ENCODE measurements at places on chromosomes 5 and 9.

DNA sequence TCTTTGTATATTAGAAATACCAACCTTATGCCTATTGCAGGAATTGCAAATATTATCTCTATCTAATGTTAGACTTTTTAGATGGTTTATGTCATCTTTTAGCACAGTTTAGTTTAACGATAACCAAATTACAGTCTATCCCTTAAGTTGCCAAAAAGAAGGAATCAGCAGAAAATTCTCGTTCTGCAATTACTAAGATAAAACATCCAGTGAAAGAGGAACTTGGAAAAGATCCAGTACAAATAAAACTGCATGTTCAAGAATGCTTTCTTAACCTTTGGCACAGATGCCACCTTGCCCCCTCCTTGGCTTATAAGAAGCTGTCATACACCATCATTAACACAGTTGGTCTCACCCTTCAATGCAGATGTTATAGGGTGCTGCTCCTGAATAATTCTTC, 124.0 kb downstream of the SEMA5A start:
- DNase-seq, result no peak

DNA sequence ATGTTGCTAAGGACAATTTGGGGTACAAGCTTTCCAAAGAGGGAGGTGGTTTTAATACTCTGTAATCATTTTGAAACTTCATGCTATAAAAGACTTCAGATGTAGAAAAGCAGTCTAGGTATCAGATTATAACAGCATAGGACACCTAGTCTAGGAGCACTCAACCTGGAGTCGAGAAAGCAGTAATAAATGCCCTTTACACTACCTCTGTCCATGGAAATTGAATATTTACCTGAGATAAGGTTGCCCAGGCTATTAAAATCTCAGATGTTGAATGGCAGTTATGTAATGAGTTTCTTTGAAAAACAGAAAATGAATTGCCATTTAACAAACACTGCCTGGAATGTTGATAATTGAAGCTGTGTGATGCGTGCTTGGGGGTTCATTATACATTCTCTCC, 561.8 kb upstream of the DMAC1 start:
- no peak for DNase-seq

GRCh38 chr5:14627270-14627669, 37.2 kb upstream of the OTULIN start:
- DNase-seq, result no peak

DNA sequence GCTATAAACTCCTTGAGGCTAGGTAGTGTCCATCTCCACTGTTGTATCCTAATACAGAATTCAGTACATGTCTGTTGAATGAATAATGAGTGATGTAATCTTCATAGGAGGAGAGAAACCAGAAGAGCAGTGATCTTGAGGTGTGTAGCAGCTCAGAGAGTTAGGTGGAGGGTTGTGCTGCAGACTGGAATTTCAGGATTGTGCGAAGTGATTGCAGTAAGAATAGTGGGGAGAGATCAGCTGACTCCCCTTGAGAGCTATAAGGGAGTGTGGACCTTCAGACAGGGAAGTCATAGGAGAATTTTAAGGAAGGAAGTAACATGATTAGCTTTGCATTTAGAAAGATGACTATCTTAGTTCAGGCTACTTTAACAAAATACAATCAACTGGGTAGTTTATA, 4.4 kb downstream of the SNX24 start:
- no peak for DNase-seq

DNA sequence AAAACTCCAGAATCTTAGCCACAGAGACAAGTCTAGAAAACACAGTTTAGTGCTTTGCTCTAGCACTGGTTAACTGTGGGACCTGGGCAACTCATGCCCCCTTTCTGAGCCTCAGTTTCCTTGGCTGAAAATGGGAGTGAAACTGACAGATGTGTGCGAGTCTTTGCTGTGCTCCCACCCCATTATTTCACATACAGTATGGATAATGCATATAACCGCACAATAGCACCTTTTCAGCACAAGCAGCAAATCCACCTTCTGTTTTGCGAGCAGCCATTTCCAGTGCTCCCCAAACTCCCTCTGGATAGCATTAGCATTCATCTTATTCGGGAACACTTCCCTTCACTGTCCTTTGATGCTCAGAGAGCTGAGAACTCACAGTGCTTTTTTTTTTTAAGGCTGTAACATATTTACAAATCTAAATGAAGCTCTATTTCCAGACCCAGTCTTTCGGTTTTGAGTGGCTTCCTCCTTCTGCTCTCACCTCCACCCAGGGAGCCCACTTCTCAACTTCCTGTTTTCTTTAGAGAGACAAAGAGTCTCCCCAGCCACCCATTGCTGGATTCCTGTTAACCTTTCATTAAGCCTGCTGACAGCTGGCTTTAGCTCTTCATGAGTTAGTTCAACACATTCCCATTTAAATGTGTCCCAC, 49.2 kb downstream of the TIMD4 start:
- DNase-seq, result peak; percentile 60

DNA sequence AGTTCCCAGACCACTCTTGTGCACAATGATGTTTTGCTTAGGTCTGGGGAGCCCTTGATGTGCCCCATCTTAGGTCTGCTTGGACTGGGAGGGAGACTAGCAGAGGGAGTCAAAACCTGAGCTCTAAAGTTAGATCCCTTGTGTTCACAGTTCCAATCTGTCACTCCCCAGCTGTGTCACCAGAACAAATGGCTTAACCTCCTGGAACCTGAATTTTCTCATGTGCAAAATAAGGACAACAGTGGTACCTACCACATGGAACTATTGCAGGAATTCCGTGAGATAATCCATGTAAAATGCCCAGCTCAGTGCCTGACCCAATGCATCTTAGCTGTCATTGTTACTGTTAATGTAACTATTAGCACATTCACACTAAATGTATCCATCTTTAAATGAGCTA, 45.5 kb downstream of the GALNT10 start:
- DNase-seq, result no peak

DNA sequence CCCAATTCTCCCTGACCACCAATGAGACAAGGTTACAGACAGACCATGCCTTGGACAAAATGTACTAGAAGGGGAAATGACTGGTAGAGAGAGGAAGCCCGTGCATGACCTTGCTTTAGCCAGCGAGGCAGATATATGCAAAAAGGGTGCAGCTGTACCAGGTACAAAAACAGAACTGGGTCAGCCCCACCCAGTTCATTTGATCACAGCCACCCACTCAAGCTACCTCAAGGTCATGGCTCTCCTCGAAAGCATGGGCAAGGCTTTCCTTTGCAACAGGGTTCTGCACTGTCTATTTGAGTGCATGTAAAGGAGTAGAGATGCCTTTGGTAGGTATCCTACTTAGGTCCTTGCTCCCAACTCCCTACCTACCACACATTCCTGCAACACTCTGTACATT, 33.3 kb downstream of the TLE1 start:
- no peak for DNase-seq

DNA sequence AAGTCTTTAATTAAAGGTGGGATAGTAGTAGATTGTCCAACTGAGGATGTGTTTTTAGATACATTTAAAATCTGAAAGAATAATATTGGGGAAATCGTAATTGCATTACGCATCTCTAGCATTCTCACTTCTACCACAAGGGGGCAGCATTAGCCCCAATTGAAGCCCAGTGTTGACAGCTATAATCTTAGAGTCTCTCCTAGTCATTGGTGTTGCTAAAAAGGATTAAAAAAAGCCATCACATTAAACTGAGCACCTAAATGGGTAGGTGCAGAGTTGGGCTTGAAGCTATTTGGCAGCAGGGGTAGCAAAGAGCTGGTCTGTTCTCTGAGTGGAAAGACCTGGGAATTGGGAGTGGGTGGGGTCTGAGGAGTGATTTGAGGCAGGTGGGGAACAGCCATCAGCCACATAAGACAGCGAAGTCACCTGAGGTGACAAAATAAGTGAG, 177.2 kb downstream of the OSTF1 start:
- peak; percentile 5 for DNase-seq

DNA sequence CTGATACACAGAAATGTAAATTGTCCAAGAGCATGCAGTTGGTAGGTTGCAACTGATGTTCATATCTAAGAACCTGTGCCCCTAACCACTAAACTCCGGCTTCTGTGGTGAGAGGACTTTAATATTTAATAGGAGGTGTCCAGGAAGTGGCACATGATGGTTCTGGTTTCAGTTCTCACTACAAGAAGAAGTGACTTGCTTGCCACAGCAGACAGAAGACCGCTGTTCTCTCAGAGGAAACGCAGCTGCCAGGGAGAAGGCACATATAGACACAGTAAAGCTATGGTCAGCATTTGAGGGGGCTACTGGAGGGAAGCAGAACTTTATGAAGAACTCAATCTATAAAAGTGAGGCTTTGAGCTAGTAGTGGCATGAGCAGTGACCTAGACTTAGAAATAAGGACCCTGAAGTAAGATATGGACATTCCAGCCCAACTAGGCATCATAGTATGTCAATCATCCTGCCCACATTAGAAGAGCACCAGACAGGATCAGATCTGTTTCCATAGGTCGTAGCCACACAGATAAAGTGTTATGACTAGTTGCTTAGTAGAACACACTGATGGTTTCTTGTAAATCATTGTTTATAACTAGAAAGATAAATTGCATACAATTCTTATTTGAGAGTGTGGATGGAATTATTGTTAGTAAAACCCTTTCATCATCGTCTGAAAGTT, 36.4 kb upstream of the DAB2 start:
- DNase-seq, result no peak

GRCh38 chr9:80378669-80379293, 807.0 kb downstream of the TLE4 start:
- DNase-seq, result no peak

DNA sequence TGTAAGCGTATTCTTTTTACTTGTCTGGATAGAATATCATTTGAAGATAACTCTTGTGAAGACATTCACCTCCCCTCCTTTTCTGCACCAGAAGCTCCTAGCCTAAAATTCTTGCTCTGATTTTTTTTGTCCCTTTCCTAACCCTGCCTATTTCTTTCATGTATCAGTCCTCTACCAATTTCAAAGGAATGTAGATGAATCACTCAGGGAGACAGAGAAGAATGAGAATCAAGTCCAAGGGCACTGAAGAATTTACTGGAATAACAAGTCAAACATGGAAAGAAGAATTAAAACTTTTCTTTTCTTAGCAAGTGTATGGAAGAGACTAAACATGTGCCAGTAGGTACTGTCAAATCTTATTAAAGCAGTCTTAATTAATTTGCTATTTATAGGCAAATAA, 618.7 kb downstream of the DNAH5 start:
- DNase-seq, result no peak

DNA sequence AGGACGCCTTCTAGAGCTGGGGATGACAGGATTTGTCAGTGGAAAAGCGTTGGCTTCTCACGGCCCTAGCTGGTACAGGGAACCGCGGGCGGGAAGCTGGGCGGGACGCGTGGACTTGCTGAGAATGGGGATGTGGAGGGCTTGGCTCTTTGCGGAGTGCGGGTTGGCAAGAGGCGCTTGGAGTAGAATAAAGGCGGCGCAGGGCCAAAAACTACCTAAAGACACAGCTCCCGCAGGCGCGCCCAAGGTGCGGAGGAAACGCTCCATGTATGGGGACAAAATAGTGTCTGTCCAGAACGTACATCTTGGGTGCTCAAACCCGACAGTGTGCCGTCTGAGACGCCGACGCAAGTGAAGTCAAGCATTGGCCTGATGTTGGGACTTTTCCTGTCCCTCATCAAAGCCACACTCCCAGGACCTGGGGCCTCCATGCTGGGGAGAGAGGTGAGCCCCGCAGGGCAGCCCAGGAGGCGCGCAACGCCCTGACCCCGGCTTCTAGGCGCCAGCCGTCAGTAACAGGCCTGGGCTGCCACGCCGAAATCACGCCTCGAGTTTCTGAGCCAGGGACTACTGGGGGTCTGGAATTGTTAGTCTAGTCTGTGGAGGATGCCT, 1.6 kb upstream of the NKX2-5 start:
- no peak for DNase-seq

- DNase-seq, result no peak
Measured at GRCh38 chr5:141807329-141807728, 70.9 kb downstream of the PCDH1 start.

DNA sequence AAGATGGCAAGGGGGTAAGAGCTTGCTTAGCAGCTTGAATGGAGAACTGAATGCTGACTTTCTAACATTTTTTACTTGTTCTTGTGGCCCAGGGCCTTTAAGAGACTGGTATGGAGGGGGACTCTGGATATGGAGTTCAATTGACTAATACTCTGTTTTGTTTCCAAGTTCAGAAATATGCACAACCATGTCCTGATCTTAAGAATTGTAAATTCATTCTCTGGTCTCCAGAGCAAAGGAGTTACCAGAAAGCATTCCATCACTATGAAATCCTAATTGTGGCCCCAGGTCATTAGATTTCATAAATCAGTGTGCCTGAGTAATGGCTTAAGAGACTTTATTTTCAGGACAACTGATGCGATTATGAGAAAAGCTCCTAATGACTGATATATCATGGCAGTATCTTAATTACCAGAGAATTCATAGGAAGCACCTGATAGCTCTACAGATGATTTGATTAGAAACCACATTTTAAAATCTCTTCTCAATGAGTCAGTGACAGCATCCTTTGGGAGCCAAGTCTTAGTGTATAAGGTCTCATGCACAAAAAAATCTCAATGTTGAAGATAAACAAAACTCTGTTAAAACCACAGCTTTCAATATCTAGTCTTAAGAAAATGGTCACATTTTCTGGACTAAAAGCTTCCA, 613.6 kb upstream of the KLF4 start:
- DNase-seq, result no peak

DNA sequence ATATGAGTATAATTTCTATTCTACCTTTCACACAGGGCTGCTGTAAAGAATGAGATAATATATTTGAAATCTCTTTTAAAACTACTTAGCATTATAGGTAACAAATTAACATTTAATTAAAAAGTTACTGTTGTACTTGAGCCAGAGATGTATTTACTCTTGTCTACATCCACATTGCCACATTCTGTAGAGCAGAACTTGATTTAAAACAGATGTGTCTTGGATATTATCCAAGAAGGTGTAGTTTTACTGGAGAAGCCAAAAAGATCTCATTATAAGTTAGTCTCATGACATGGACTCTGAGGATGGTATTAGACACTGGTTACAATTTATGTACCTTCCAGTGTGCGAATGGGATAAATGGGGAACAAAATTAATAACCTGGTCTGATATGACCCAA, 293.1 kb upstream of the CCNH start:
- DNase-seq, result no peak

All from NCI-H524 (cell line).